ENCODE measurements at places on chromosomes 16 and 17. TPM values are rescaled to one million over a fixed set of nuclear protein-coding genes. Genes with fewer than 3 reads are reported as not detected.

Gene NKD1
- not detected for total RNA-seq

Gene C1QTNF1
- total RNA-seq, result 42.1 TPM

DNA sequence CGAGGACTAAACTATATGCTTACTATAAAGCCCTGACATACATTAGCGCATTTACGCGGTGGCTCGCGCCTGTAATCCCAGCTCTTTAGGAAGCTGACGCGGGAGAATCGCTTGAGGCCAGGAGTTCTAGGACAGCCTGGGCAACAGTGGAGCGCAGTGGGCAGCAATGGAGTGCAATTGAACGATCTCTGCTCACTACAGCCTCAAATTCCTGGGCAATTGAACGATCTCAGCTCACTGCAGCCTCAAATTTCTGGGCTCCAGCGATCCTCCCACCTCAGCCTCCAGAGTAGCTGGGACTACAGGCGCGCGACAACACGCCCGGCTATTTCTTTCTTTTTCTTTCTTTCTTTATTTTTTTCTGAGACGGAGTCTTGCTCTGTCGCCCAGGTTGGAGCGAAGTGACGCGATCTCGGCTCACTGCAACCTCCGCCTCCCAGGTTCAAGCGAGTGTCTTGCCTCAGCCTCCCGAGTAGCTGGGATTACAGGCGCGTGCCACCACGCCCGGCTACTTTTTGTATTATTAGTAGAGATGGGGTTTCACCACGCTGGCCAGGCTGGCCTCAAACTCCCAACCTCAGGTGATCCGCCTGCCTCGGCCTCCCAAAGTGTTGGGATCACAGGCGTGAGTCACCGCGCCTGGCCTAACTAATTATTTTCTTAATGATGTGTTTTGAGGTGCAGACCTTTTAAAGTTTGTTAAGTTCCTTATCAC lies 506 bp upstream of the COG7 start:
- DNase-seq, result no peak

DNA sequence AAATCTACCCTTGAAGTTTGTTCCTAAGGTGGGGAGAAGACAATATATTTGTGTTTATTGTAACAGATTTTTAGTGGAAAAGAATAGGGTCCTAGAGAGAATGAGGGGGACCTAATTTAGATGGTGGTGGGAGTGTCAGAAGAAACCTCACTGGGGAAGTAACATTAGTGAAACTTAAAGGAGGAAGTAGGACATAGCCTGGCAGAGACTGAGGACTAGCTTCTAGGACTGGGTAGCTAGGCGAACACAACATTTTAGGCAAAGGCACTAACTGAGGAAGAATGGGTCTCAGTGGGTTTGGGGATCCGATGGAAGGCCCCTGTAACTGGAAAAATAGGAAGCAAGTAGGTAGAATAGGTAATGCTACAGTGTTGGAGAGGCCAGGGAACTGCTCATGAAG lies 4.2 kb upstream of the ARL2BP start:
- DNase-seq, result no peak

- DNase-seq, result peak; percentile 71
These were observed 100.6 kb downstream of the ZNF423 start for GRCh38 chr16:49755313-49755620.

DNA sequence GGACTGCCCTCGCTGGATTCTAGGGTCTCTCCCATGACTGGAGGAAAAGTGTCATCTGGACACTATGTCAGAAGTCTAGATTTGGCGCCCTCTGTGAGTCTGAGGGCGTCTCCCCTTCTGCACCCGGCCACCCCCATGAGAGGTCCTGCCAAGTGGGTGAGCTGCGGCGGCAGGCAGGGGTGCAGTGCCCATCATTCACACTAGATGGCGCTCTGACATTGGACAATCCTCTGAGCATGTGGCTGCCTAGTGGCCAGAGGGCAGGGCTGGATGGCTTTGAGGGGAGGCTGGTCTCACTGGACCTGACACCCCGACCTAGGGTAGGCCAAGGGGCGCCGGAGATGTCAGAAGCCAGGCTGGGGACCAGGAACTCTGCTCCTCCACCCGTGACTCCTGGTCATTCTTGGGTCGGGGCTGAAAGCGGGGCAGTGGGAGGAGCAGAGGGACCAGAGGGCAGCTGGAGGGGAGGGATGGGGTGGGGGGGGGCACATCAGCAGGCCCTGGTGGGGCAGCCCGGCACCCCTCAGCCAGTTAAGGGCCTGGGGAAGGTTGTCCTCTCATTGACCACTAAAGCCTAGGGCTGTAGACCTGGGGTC lies 28.0 kb downstream of the MRM1 start:
- DNase-seq, result peak; percentile 67

DNA sequence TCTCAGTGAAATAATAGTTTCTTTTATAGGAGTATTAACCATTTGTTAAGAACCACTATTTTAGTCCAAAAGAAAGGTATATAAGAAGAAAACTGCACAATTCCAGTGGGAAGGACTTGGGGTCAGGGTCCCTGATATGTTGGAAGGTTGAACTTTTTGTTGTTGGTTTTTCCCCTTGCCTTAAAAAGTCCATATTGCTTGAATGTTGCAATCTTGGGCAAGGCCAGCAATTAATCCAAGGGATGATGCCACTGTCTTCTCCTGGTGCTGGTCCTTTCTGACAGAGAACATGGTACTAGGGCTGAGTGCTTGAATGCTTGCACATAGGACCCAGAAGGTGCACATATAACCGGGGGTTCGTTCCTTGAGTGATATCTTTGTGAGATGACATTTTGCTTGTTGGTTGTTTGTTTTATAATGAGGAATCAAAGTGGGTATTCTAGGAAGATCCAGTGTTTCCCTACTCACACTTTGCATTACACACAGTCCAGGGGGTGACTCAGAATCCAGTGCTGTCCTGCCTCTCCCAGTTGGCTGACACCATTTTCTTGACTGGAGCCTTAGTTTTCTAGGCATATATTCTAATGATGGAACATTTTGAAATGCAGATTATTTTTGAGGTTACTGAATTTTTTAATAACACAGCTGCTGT lies 54.9 kb downstream of the SIAH1 start:
- peak; percentile 26 for DNase-seq

DNA sequence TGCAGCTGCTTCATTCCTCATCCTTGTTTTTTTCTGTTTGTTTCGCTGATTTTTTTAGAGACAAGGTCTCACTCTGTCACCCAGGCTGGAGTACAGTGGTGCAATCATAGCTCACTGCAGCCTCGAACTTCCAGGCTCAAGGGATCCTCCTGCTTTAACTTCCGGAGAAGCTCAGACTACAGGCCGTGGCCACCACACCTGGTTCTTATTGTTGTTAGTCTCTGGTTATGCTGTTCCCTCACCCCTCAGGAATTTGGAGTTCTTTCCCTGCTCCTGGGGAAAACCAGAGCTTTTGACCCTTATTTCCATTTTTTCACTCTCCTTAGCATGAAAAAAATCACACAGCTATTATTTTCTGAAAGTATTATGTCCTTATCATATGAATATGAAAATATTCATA lies 1.8 kb downstream of the ODF4 start:
- no peak for DNase-seq
